ENCODE measurements at places on chromosomes 3 and 15.

GRCh38 chr15:100471933-100472332 is 56.8 kb downstream of the CERS3 start:
- no peak for DNase-seq

GRCh38 chr15:55700876-55701275 is 42.1 kb downstream of the PRTG start:
- no peak for DNase-seq

DNA sequence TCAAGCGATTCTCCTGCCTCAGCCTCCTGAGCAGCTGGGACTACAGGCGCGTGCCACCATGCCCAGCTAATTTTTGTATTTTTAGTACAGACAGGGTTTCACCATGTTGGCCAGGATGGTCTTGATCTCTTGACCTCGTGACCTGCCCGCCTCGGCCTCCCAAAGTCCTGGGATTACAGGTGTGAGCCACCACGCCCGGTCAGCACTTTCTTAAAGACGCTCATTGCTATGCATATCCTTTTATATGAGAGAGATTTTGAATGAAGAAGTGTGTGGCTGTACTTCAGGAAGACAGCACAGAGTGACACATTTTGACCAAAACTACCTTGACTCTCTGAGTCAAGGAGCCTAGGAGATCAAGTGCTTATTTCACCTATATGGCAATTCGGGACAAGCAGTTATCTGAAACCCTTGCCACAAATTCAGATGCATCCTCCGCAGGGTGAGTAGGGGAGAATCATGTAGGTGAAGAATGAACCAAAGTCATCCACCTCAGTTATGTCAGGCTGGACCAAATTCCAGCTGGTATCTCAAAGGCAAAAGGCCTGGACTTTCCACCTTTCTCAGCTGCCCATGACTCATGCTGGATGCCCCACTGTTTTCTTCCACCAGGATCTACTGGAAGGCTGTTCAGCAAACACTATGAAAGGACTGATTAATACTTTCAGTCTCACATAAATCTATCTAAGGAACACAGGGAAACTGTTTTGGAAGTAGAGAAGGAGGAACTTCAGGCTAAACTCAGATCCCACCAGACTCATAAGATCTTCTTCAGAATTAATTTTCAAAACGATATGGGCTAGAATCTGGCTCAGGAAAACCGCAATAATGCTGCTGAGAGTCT is 31.9 kb downstream of the SUSD5 start:
- DNase-seq, result no peak

GRCh38 chr3:14826069-14826468 is 7.3 kb downstream of the FGD5 start:
- no peak for DNase-seq

DNA sequence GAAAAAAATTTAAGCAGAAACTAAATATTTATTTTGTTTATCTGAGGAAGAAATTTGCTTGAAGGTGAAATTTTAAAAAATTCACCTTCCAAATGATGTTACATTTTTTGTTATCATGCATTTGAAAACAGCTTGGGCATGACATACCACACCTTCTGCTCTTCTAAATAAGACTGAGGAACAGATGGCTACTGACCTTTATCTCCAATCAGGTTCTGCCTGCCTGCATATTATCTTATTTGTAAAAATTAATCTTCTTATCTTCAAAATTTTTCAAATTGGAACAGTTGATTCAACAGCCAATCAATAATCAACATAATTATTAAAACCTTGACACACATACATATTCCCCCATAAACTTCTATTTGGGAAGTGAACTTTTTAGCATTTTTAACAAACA is 641.8 kb upstream of the ZNF385D start:
- no peak for DNase-seq

- DNase-seq, result no peak
These were observed 7.9 kb downstream of the LYZL4 start for GRCh38 chr3:42402394-42403096.

DNA sequence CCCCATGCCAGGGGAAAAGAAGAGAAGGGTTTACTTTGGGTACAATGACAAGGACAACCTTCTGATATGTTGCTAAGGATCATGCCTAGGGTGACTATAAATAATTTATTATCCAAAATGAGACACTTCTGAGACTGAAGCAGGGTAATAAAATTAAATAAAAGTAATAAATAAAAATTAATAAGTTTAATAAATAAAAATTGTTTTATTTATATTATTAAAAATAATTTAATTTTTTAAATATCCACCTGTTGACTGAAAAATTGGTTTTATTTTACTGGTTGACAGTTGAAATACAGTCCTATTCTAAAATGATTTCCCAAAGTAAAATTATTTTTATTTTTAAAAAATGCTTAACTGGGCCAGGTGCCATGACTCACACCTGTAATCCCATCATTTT is 102.0 kb downstream of the FHIT start:
- no peak for DNase-seq

DNA sequence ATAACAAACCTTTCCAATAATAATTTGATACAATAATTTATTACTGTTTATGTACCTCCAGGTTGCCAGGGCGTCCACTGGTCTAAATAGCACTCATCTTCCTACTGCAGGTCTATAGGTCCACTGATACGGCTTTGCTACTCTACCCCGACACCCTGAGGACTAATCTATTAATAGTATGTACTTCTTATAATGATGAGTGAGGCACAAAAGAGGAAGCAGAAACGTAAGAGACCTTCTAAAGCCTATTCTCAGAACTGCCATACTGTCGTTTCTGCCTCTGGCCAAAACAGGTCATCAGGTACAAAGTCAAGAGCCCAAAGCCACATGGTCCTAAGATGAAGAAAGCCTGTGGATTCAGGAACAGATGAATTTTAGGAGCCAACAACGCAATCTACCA is 163.2 kb upstream of the GRM7 start:
- no peak for DNase-seq

DNA sequence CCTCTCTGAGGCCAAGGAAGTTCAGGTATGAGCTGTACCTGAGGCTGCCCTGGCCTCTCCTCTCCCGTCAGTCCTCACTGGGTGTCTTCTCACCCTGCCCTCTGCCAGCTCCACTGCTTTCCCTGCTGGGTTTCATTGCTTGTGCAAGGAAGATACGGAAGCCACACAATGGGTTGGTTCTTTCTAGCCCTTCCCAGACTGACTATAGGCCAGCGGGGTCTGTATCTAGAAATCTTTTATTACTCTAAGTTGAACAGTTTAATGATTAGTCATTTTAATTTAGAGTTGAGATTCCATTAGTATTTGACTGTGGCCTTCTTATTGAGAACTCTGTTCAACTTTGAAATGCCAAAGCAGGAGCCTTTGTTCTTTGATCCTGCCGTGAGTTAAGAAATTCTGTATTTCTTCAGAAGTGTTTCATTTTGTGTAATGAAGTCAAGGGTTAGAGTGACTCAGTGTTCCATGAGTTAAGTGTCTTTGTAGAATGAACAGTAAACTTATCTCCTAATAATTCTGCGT is 16.2 kb downstream of the C3orf62 start:
- DNase-seq, result no peak

- DNase-seq, result no peak
These were observed 13.2 kb upstream of the COL8A1 start for GRCh38 chr3:99625237-99625622.

- no peak for DNase-seq
These were observed 251.6 kb downstream of the RPLP1 start for GRCh38 chr15:69704229-69704628.

DNA sequence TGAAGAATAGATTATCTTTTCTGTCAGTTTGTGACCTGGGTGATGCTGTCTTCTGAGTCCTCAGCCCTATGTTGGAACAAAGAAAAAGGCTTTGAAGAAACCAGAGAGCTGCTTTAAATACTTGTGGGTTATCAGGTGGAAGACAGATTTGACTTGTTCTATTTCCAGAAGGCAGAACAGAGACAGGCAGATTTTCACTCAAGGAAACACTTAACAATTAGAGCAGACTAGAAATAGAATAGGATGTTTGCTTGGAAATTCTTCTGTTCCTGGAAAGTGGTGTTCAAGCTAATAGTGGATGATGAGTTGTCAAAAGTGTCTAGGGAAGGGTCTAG is 219.4 kb downstream of the UBE2E2 start:
- DNase-seq, result no peak

DNA sequence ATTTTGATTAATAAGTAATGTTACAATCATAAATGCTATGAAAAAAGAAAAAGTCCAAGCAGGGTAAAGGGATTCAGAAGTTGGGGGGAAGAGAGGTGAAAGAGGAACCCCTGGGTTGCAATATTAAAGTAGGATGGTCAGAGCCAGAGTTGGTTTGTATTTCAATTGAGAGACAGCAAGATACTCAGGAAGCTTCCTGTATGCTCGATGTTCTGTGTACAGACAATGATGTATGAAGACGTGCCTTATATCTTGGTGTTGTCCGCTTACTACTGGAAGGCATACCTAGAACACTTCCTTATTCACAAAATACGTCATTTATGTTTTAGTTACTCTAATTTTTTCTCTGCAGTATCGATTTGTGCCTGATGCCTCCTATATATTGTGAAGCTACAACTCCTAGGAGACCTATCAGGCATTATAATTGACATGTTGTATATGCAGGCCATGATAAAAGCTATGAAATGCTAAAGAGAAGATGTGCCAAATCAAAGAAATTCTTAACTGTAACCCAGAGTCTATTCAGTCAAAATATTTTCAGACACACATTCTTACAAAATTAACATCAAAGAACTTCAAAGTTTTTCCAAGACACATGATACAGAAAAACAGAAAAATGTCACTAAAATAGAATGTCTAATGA is 87.5 kb downstream of the TBL1XR1 start:
- no peak for DNase-seq

GRCh38 chr3:19229086-19229485 is 80.8 kb downstream of the KCNH8 start:
- DNase-seq, result no peak

GRCh38 chr3:39278616-39278935 is 1.3 kb downstream of the CX3CR1 start:
- no peak for DNase-seq

Data from activated naive CD4-positive, alpha-beta T cell (primary cell).